AG08395 (cell line): ENCODE measurements at places on chromosomes 4 and X.
A peak's percentile ranks its signal among the peaks of the same experiment; 100 is the strongest.

GRCh38 chrX:135484641-135485289 lies 35.7 kb upstream of the INTS6L start:
- DNase-seq = peak; percentile 36

- no peak for DNase-seq
These were observed 84.6 kb downstream of the THOC2 start for GRCh38 chrX:123648028-123648810.

GRCh38 chr4:52968241-52968640 lies 106.1 kb downstream of the RASL11B start:
- DNase-seq = no peak

GRCh38 chr4:78454016-78454415 lies 97.6 kb upstream of the ANXA3 start:
- DNase-seq = no peak

DNA sequence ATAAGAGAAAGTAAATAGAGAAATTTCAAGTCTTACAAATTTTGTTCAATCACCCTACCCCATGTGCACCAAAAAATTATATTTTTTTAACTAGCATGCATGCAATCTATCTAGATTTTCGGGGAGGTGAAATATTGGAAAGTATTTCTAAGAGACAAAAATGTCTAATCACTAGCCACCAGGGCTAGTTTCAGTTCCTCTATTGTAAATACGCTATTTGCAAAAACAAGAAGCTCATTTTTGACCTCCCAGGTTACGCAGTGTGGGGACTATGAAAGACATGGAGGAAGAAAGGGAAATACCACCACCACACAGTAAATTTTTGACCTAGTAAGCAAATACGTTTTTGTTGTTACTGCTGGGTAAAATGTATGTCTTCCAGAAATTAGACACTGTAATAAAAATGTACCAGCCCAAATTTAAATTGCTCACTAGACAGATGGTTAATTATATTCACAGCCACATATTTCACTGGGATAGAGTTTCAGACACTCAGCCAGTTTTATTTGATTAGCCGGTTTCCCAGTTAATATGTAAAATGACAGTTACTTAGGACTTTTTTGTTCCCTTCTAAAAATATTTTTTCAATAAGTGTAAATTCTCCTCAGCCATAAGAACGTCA lies 2.2 kb downstream of the NEXMIF start:
- no peak for DNase-seq

DNA sequence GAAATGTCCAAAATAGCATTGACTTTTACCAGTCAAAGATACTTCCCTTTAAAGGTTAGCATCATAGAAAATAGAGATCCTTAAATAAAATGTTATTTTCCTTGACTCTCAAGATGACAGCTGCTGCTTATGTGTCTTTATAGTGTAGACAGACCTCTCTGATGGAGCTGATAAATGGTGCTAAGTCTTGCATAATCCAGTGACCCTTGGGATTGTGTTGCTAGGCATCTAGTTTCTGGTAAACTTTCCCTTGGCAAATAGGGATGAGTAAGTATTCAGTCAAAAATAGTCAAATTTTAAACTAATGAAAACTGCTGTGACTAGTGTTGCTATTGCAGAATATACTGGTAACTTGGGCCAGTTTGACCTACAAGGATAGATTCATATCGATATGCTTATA lies 53.6 kb downstream of the MBNL3 start:
- DNase-seq = no peak

GRCh38 chr4:142405021-142405694 lies 440.9 kb downstream of the INPP4B start:
- DNase-seq = peak; percentile 51

- no peak for DNase-seq
These were observed 184.1 kb upstream of the FRMPD4 start for GRCh38 chrX:11954176-11954575.

- DNase-seq = no peak
These were observed 1056.6 kb downstream of the RAPGEF2 start for GRCh38 chr4:160159457-160159856.

DNA sequence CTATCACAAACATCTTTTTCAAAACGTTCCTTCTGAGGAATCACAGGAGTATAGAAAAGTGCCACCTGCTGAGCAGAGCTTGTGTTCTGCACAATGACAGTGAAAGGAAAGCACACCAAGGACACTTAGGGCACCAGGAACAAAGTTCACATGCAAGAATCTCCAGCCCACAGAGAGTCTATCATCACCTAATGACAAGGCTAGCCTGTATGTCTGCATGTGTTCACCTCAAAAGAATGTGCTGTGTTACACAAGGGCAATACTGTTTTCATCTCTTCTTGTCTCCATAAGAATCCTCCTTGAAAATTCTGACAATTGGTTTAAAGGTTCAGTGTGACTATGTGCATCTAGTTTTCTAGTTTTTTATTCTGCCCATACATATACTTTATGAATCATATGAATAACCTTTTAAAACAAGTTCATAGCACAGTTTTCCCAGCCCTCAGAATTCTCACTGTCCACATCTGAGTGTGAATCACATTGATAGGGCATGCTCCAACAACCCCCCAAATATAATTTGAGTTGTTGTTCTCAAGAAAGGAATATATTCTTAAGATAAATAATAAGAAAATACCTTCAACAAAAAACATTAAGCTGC lies 118.0 kb downstream of the PWWP3B start:
- DNase-seq = peak; percentile 18
